ENCODE measurements at places on chromosomes 1 and 21. TPM values are rescaled to one million over a fixed set of nuclear protein-coding genes. Genes with fewer than 3 reads are reported as not detected.

The AGMAT gene
- polyA plus RNA-seq: not detected

The FMO3 gene
- polyA plus RNA-seq: not detected

The KRTAP19-1 gene
- polyA plus RNA-seq: not detected

The RGSL1 gene
- not detected for polyA plus RNA-seq

The HHAT gene
- 1.1 TPM for polyA plus RNA-seq

The SLC66A1 gene
- 9.1 TPM for polyA plus RNA-seq

The XCL2 gene
- polyA plus RNA-seq: not detected

The PEAR1 gene
- polyA plus RNA-seq: not detected

The TTC24 gene
- polyA plus RNA-seq: not detected

Measured in CD14-positive monocyte (primary cell).